ENCODE measurements at places on chromosomes 6 and 20. TPM values are rescaled to one million over a fixed set of nuclear protein-coding genes. Genes with fewer than 3 reads are reported as not detected.

- no peak for DNase-seq
- H3K27ac ChIP-seq: no peak overlapping the region
- H3K4me3 ChIP-seq: no peak overlapping the region
- no peaks in the 10 kb centered on the region for H3K27me3 ChIP-seq
- no peaks in the 10 kb centered on the region for H3K36me3 ChIP-seq
- no peaks in the 10 kb centered on the region for H3K4me1 ChIP-seq
Observed at GRCh38 chr6:39924283-39924682, 10.0 kb downstream of the MOCS1 start.

- H3K27ac ChIP-seq: no peak overlapping the region
- no peak for DNase-seq
- H3K4me3 ChIP-seq: no peak overlapping the region
- H3K4me1 ChIP-seq: no peaks in the 10 kb centered on the region
Observed at GRCh38 chr20:48460681-48461080, 367.1 kb downstream of the PREX1 start.

The OR2B6 gene
- total RNA-seq: not detected

GRCh38 chr6:41042226-41043055, at the start of gene TSPO2:
Gene TSPO2 (plus strand): TSS chr6:41042467. CDS start chr6:41042986, 519 bp downstream.
- H3K4me3 ChIP-seq: no peak within 1 kb of the TSS
- no peak within 1 kb of the TSS for H3K27ac ChIP-seq
- no peaks in the 10 kb centered on the region for H3K27me3 ChIP-seq
- H3K4me1 ChIP-seq: no peaks in the 10 kb centered on the region
- DNase-seq: no peak

DNA sequence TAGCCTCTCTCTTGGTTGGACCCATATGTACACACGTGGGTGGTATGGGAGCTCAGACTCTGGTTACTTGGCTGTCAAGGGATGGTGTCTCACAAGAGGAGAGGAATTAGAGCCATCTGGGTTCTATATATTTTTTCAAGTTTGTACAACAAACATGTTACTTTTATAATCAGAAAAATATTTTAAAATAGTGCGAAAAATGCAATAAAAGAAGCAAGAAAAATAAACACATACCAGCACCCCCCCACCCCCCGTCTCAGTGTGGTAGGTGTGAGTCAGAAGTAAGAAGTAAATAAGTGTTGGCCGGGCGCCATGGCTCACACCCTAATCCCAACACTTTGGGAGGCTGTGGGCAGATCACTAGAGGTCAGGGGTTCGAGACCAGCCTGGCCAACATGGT, 2.1 kb upstream of the TIAM2 start:
- no peak overlapping the region for H3K4me3 ChIP-seq
- H3K27ac ChIP-seq: no peak overlapping the region
- no peak for DNase-seq
- H3K36me3 ChIP-seq: no peaks in the 10 kb centered on the region
- no peaks in the 10 kb centered on the region for H3K27me3 ChIP-seq
- peaks cover 3% of the 10 kb centered on the region for H3K4me1 ChIP-seq

GRCh38 chr6:53664623-53665022, 933 bp downstream of the KLHL31 start:
- no peaks in the 10 kb centered on the region for H3K27me3 ChIP-seq
- no peaks in the 10 kb centered on the region for H3K4me1 ChIP-seq
- DNase-seq: no peak
- no peak overlapping the region for H3K4me3 ChIP-seq
- no peaks in the 10 kb centered on the region for H3K36me3 ChIP-seq

DNA sequence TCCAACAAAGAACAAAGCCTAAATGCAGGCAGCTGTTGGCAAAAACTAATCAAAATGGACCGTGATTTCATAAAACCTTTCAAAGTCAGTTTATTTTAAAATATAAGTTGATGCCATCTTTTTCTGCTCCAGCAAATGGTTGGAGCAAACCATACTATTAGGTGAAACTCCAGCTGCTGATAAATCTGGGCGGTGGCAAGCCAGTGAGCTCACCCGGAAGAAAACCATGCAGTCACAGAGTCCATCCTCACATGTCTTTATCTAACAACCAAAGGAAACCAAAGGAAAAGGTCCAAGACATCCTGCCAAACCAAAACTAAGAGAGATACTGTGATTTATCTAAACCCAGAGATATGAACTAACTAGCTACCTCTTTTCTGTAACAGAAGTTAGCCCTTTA, 72.6 kb downstream of the HIVEP2 start:
- no peaks in the 10 kb centered on the region for H3K27me3 ChIP-seq
- no peaks in the 10 kb centered on the region for H3K36me3 ChIP-seq
- no peak overlapping the region for H3K27ac ChIP-seq
- no peak overlapping the region for H3K4me3 ChIP-seq

DNA sequence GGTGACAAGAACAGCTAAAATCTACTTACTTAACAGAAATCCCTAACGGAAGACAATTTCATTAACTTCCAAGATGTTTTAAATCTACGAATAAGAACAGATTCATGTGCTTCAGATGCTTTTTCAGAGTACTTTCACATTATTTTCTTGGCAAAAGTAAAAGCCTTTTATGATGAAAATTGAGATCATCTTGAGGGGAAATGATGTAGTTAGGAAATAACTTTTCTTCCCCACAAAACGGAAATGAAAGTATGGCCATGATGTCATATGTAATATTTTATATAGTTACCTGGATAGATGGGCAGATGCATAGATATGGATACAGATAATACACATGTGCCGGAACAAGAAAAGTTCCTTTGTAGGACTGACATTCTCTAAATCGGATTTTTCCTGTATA, 32.8 kb downstream of the SASH1 start:
- no peaks in the 10 kb centered on the region for H3K36me3 ChIP-seq
- peaks cover 6% of the 10 kb centered on the region for H3K4me1 ChIP-seq
- no peak overlapping the region for H3K27ac ChIP-seq
- no peak for DNase-seq

- H3K4me3 ChIP-seq: peak overlapping the region; percentile 96
- peaks cover 6% of the 10 kb centered on the region for H3K36me3 ChIP-seq
- no peaks in the 10 kb centered on the region for H3K4me1 ChIP-seq
- H3K27me3 ChIP-seq: no peaks in the 10 kb centered on the region
- peak; percentile 91 for DNase-seq
Observed at GRCh38 chr20:62143957-62144825, 622 bp downstream of the SS18L1 start.

The SUMO4 gene
- total RNA-seq: 2.9 TPM

The ITPR3 gene
- total RNA-seq: 28.8 TPM

- H3K36me3 ChIP-seq: no peaks in the 10 kb centered on the region
- H3K27me3 ChIP-seq: no peaks in the 10 kb centered on the region
- H3K4me1 ChIP-seq: no peaks in the 10 kb centered on the region
- DNase-seq: peak; percentile 68
- H3K4me3 ChIP-seq: peak overlapping the region; percentile 56
- no peak overlapping the region for H3K27ac ChIP-seq
Observed at GRCh38 chr6:31681135-31681671, 336 bp upstream of the LY6G5C start.

DNA sequence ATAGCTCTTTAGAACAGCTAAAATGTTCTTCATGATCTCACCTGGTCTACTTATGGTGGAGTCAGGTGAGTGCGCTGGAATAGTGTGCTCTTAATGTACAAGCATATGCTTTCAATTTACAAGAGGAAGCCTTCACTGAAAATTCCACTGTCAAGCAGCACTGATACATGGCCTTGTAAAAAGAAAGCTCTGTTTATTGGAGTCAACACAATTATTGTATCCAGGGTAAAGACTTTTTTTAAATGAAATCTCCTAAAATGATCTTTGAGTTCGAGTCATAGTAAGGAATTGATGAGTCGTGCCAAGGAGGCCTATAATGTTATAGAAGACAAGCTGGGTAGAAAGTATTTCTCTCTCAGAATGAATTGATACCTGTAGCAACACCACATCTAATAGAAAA, 41.6 kb upstream of the CARMIL1 start:
- H3K27ac ChIP-seq: no peak overlapping the region
- no peaks in the 10 kb centered on the region for H3K27me3 ChIP-seq
- no peak overlapping the region for H3K4me3 ChIP-seq
- no peak for DNase-seq

DNA sequence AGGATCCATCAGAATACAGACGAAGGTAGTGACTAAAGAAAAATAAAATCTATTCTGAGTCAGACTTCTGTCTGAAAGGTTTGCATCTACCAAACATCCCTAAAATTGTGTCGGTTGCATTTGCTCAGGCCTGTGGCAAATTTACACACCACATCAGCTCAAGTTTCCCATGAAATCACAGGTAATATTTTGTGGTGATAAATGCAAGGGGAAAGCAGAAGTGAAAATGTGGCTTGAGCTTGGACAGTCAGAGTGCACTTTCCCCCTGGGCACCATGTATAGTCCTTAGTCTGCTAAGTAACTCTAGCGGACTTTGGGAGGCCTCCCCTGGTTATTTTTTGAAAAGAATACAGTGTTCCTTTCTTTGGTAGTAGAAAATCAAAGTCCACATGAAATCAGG, 159.1 kb downstream of the PKHD1 start:
- H3K4me1 ChIP-seq: no peaks in the 10 kb centered on the region
- H3K27me3 ChIP-seq: no peaks in the 10 kb centered on the region
- no peak overlapping the region for H3K4me3 ChIP-seq
- H3K27ac ChIP-seq: no peak overlapping the region
- H3K36me3 ChIP-seq: no peaks in the 10 kb centered on the region

The TMEM244 gene
- not detected for total RNA-seq

DNA sequence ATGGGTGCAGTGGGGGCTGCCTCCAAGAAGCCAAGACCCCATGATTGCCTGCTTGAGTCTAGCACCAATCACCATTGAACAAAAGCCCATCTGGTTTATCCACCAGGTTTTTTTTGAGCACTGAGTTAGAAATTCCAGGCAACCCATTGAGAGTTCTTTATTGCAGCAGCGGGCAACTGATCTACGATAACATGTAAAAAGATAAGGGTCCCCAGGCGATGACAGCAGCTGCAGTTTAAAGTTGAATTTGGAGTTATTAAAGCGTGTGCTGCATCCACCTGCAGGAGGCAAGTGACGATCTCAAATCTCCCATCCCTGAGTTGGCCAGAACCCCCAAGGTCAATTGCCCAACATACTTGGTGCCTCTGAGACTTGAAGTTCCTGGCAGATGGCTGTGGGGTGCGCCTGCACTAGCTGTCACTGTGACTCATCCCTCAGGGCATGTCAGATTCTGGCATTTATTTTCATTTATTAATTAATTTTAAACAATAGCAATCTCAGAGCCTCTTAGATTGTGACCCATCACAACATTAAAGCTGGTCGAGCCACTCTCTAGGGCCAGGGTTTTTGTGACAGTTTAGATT, 290.4 kb upstream of the SULF2 start:
- no peak for DNase-seq

The GPX5 gene
- not detected for total RNA-seq

The SLC17A9 gene
- total RNA-seq: 17.8 TPM

The KIAA0408 gene
- 1.9 TPM for total RNA-seq

- no peak overlapping the region for H3K27ac ChIP-seq
- no peaks in the 10 kb centered on the region for H3K36me3 ChIP-seq
- no peak overlapping the region for H3K4me3 ChIP-seq
- no peaks in the 10 kb centered on the region for H3K4me1 ChIP-seq
- DNase-seq: no peak
Observed at GRCh38 chr20:13325033-13325432, 104.0 kb downstream of the ISM1 start.

The PTK6 gene
- 0.19 TPM for total RNA-seq

GRCh38 chr6:109363753-109364152, 18.5 kb downstream of the CD164 start:
- H3K4me1 ChIP-seq: no peaks in the 10 kb centered on the region
- DNase-seq: no peak

DNA sequence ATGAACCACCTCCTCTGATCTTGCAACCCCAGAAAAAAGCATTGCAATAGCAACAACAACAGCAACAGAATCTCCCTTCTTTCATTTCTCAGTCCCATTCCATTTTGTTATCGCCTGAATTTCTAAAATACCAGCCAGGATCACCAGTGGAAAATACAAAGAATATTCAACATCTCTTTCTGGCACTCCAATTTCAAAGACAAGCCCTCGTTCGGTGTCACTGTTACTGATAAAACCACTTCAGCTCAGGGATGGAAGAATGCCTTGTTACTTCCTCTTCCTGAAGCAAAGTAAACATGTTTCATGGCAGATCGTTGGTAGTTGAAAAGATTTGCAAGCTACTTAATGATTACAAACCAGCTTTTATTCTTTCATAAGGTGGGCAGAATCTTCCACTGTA, 94.0 kb upstream of the SPTLC3 start:
- peaks cover 4% of the 10 kb centered on the region for H3K27me3 ChIP-seq
- no peaks in the 10 kb centered on the region for H3K36me3 ChIP-seq
- no peak overlapping the region for H3K27ac ChIP-seq
- no peaks in the 10 kb centered on the region for H3K4me1 ChIP-seq

The PLCB1 gene
- total RNA-seq: 35.0 TPM

GRCh38 chr20:46364670-46365486, 41.5 kb downstream of the ELMO2 start:
- peaks cover 5% of the 10 kb centered on the region for H3K36me3 ChIP-seq
- H3K4me1 ChIP-seq: peaks cover 3% of the 10 kb centered on the region
- no peaks in the 10 kb centered on the region for H3K27me3 ChIP-seq

- no peaks in the 10 kb centered on the region for H3K4me1 ChIP-seq
- no peak overlapping the region for H3K4me3 ChIP-seq
- H3K27me3 ChIP-seq: no peaks in the 10 kb centered on the region
- H3K36me3 ChIP-seq: no peaks in the 10 kb centered on the region
- H3K27ac ChIP-seq: no peak overlapping the region
Observed at GRCh38 chr6:168355716-168356522, 36.3 kb upstream of the DACT2 start.

DNA sequence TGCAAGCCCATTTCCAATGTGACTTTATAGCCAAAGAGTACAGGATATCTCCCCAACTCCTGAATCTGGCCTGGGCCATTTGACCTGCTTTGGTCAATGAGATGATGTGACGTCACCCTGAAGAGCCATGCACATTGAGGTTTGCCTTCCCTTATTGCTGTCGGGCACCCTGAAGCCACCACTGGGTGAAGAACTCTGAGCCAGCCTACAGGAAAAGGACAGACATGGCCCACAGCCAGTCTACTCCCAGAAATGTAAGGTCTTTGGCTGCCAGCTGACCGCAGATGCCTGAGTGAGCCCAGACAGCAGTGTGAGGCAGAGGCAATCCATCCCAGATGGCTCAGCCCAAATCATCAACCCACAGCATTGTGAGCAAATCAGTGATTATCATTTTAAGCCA, 3.7 kb upstream of the SYNDIG1 start:
- H3K27me3 ChIP-seq: no peaks in the 10 kb centered on the region
- no peaks in the 10 kb centered on the region for H3K36me3 ChIP-seq
- no peak overlapping the region for H3K27ac ChIP-seq
- H3K4me1 ChIP-seq: no peaks in the 10 kb centered on the region

DNA sequence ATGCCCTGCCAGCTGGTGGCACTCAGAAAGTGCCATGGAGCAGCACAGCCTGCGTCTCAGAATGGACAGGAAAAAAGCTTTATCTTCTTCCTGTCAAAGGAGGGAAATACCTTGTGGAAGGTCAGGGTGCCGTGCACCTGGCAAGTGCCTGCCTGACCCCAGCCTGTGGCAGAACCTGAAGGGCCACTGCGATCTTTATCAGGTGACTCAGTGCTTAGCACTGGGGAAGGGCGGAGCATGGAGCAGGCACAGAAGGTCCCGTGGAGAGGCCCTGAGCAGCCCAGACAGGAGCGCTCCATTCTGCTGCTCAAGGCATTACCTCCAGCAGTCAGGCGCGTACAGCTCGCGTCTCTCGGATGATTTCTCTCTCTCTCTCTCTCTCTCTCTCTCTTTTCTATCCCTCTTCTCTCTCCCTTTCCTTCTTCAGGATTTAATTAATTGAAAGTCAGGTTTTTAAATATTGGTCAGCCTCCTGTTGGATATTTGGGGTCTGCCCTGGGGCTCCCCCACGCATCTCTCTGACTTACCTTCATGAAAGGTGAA, 31.7 kb downstream of the FOXC1 start:
- H3K36me3 ChIP-seq: no peaks in the 10 kb centered on the region
- H3K27ac ChIP-seq: no peak overlapping the region
- no peaks in the 10 kb centered on the region for H3K4me1 ChIP-seq
- H3K4me3 ChIP-seq: no peak overlapping the region
- DNase-seq: no peak
- H3K27me3 ChIP-seq: no peaks in the 10 kb centered on the region
